ENCODE measurements at places on chromosomes 3 and 15.

- no peak for DNase-seq
These were observed 8.8 kb upstream of the CMC1 start for GRCh38 chr3:28232659-28233058.

DNA sequence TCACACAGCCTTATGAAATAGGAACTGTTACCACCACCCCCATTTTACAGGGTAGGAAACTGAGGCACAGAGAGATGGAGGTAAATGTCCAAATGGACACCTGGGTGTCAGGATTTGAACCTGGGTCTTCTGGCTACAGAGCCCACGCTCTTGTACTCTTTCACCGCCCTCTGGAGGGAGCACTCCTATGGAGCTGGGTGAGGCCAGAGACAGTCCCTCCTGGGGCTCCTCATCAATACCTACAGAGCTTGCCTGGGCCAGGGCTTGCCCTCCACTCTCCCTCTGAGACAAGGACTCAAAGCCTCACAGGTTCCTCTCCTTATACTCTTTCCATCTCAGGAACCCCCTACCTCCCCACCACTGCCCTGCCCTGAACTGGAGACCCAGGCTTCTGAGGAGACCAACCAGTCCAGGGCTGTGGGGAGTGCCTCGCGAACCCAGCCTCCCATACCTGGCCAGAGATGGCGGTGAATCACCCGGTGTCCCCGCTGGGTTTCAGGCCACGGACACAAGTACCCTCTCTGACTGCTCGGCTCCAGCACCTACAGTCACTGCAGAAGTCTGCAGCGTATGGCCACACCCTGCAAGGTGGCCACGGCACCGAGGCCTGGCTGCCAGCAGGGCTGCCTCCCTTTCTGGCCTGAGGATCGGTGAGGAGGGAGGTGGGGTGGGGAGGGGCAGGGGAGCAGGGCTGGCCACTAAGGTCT lies 22.1 kb upstream of the ATP2B2 start:
- DNase-seq = no peak

- DNase-seq = no peak
These were observed 51.8 kb upstream of the SSR3 start for GRCh38 chr3:156606729-156607128.

- peak; percentile 71 for DNase-seq
These were observed 305.9 kb downstream of the CACNA2D3 start for GRCh38 chr3:54427941-54428871.

Data from iPS-NIHi11 (cell line).